ENCODE measurements at places on chromosomes 5 and 9. TPM values are rescaled to one million over a fixed set of nuclear protein-coding genes. Genes with fewer than 3 reads are reported as not detected.

DNA sequence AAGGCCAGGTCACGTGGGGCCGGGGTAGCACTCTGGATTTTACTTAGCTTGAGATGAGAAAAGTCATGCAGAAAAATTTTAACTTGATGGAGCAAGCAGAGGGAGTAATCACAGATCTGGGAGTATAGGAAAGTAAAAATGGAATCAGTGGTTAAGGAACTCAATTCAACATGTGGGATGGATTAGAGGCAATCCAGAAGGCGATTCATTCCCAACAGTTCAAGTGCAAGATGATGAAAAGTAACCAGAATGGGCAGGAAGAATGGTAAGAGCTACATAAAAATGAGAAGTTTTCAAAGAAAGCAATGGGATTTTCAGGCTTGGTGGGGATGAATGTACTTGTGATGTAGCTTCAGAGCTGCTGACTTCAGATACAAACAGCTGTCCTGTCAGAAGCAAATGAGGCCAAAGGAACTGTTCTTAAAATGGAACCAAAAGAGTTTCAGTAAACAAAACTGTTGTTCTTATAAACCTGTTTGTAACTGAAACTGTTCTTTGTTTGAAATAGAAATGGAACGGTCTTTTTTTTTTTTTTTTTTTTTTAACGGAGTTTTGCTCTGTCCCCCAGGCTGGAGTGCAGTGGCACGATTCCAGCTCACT, 5.6 kb upstream of the SEC24A start:
- no peak for DNase-seq

Gene SNAPC4
- 1.7 TPM for polyA plus RNA-seq

- DNase-seq, result no peak
These were observed 248.8 kb downstream of the MCTP1 start for GRCh38 chr5:95035891-95036685.

- DNase-seq, result no peak
These were observed 113.7 kb downstream of the HTR4 start for GRCh38 chr5:148540647-148541046.

DNA sequence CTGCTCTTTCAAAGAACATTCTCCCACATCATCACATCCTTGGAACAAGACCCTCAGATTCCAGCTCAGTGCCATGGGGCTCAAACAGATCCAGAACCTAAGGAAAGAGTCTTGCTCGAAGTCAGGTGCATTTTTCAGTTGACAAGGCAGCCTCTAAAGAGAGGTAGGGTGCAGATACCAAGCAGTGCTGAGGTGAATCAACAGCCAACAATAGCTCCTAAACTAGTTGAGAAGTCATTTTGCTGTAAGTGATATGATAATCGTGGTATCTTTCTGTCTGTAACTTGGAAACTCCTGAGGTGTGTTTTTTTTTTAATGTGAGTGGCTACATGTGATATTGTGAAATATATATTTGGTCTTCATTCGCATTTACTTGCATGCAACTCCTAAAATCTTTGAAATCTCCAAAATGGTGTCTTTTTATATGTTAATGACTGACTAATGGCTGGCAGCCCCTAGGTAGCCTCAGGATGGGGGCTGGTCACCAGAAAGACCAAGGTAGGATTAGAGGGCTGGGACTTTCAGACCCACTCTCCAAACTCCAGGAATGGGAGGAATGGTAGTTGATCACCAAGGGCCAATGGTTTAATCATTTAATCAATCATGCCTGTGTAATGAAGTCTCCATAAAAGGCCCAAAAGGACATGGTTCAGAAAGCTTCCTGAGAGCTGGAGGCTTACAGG, 96.6 kb downstream of the SERINC5 start:
- DNase-seq, result no peak

All from BJ (cell line).